Endothelial cell (in vitro differentiated cells): ENCODE measurements at places on chromosomes 2 and 18. TPM values are rescaled to one million over a fixed set of nuclear protein-coding genes. Genes with fewer than 3 reads are reported as not detected.
A peak's percentile ranks its signal among the peaks of the same experiment; 100 is the strongest.

The DSC3 gene
- 0.87 TPM for total RNA-seq

DNA sequence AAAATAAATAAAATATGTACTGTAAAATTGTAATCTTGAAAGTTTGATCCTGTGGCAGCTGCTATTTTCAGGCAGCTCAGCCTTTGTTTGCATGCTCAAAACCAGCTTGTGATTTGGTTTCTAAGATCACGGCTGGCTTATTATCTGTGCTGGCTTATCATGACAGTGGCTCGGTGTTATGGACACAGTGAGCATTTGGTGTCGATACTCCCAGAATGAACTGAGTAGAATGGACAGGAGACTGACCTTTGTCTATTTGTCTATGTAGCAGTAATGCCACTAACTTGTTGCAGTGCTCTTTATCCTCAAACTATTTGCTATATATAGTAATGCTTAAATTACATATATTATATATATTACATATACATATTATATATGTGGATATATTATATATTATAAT, 58.8 kb downstream of the NEDD4L start:
- no peak for DNase-seq
- no peaks in the 10 kb centered on the region for H3K36me3 ChIP-seq
- H3K27ac ChIP-seq, result no peak overlapping the region
- H3K27me3 ChIP-seq, result no peaks in the 10 kb centered on the region

DNA sequence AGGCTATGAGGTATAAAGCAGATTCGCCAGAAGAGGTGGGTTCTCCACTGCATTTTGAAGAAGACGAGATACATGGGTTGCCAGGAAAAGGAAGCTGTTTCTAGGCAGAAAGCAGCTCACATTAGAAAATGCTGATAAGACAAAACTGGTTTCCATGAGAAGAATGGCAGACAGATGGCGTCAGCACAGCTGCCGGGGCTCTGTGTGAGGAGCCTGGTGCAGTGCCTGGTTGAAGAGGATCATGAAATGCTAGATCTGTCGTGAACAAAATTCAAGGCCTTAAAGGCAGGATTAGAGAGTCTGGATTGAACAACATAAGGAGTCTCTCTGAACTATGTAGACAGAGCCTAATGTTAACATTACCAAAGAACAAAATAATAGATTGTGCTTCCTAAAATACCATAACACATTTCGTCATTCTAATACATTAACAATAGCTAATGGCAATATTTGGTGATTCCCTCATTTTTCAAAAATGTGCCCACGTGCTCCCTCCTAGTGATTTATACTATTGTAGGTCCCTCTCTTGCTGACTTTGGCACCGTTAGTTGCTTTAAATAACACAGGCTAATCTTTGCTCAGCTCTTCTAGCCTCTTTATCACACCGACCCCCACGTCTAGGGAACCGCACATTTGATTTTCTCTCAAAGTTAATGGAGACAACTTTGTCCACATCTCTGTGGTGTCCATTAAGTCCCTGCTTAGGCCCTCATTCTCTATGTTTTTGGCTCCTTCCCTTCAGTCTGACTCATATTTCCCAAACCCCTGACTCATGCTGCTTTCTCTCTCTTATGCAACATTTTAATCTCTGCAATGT, 38.2 kb downstream of the EFEMP1 start:
- peaks cover 2% of the 10 kb centered on the region for H3K27me3 ChIP-seq
- DNase-seq, result no peak
- peaks cover 4% of the 10 kb centered on the region for H3K4me1 ChIP-seq
- H3K36me3 ChIP-seq, result no peaks in the 10 kb centered on the region
- H3K27ac ChIP-seq, result no peak overlapping the region

DNA sequence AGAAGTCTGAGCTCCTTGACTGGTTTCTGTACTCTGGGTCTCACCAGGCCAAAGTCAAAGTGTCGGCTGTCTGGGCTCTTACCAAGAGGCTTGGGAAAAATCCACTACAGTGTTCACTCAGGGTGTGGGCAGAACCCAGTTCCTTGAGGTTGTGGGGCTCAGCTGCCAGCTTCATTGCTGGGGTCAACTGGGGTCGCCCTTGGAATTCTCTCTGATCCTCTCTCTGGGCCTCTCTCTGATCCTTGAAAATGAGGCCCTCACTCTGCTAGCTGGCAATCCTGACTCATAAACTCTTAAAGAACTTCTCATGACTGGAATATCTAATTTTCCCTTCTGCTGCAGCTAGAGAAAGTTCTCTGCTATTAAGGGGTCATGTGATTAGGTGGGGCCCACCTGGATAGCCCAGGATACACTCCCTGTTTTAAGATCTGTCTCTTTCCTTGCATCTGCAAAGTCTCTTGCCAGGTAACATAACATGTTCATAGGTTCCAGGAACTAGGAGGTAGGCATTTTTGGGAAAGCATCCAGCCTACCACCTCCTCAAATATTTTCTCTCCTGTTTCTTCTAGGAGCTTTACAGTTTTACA, 66.3 kb downstream of the SP110 start:
- H3K36me3 ChIP-seq, result peaks cover 3% of the 10 kb centered on the region
- H3K27ac ChIP-seq, result no peak overlapping the region
- DNase-seq, result no peak
- no peak overlapping the region for H3K4me3 ChIP-seq

The FLACC1 gene
- 1.1 TPM for total RNA-seq

The TCF7L1 gene
- 83.8 TPM for total RNA-seq

The UGT1A10 gene
- not detected for total RNA-seq

The CROCC2 gene
- not detected for total RNA-seq

The OTOS gene
- not detected for total RNA-seq

DNA sequence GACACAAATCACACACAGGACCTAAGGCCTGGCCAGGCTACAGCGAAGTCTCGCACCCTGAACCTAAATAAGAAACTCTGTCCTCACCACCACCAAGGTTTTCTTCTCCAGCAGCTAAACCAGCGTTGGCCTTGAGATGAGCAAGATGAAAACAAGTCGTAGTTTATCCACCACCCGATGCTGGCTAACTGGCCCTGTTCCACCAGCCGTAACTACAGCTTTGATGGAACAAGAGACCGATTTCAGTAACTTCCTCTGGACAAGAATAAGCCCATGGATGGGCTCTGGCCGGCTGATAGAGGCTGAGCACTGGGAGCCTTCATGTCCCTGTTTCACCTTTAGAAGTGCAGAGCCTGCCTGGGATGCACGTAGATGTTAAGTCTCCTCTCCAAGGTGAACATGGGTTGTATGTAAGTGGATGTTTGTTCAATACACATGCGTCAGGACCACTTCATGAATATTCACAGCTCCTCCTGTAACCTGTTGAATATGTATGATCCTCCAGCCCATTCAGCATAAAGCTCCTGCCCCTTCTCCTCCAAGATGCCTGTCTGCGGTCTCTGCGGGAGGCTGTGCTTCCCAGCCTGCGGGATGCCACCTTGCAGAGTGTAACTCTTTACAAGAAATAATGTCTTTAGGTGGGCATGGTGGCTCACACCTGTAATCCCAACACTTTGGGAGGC, 24.2 kb downstream of the ADI1 start:
- peaks cover 4% of the 10 kb centered on the region for H3K27me3 ChIP-seq
- no peak for DNase-seq
- peaks cover 6% of the 10 kb centered on the region for H3K36me3 ChIP-seq
- no peak overlapping the region for H3K4me3 ChIP-seq

DNA sequence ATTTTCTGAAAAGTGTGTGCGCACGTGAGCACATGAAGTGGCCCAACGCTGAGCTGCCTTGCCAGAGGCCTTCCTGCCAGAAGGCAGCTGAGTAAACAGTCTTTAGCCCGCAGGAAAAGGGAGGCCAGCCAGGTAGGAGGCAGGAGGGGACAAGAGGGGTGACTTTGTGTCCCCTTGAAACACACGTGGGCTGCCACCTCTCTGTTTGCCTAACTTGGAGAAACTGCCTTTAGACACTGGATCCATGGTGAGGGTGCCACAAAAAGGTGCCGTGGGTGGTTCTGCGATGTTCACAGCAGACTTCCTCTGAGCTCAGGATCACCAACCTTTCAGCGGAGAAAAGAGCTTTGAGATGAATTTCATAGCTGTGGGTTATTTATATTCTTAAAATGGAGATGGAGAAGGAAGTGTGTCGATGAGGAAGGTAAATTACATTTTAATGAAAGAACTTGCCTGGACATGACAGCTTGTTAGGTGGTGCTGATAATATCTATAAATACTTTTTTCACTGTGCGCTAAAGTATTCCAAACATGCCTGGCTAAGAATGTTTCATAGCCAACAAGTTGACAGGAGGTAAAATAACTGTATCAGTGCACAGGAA, 36.6 kb upstream of the ASB1 start:
- peak overlapping the region; percentile 70 for H3K27ac ChIP-seq
- peaks cover 10% of the 10 kb centered on the region for H3K4me1 ChIP-seq
- H3K36me3 ChIP-seq, result no peaks in the 10 kb centered on the region
- peak; percentile 35 for DNase-seq

The CRYGD gene
- not detected for total RNA-seq

The ACP1 gene
- 104 TPM for total RNA-seq

DNA sequence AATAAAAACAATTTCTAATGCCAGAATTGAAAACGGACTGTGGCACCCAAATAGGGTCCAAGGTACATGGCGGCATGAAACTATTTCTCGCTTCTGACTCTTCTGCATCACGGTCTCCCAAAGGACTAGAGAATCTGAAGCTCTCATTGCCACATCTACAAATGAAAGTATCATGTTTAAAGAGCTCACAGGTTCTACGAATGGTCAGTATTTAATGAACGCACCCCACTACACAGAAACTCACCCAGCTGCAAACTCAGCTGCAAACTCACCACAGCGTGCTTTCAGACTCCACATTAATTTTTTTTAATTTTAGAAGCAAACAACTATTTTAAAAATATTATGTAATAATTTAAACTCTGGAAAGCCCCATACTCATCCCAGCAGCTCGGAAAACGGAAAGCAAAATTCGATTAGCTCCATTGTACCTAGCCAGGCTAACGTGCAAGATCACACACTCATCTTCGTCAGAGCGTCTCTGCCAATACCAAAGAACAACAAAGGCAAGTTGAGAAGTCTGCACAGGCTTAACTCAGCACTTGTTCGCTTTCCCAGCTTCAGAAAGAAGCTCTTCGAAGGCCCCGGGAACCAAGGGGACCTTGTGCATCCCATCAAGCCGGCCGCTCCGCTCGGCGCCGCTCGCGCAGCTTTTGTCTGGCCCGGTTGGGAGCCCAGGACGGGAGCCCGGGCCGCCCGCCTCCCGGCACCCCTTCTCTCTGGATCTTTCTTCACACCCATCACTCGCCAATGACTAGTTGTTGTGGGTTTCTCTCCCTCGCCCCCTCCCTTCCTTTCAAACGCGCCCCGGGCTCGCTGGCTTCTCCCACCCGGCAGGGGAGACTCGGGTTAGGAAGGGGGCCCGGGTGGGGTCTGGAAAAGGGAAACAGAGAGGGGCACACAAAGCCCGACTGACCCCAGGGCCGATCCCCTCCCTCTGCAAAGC, 785 bp downstream of the CLASP1 start:
- DNase-seq, result peak; percentile 58
- H3K27ac ChIP-seq, result peak overlapping the region; percentile 79
- peak overlapping the region; percentile 95 for H3K4me3 ChIP-seq
- H3K36me3 ChIP-seq, result peaks cover 4% of the 10 kb centered on the region
- H3K27me3 ChIP-seq, result peaks cover 13% of the 10 kb centered on the region

- H3K36me3 ChIP-seq, result no peaks in the 10 kb centered on the region
- no peak overlapping the region for H3K4me3 ChIP-seq
- no peak for DNase-seq
- no peak overlapping the region for H3K27ac ChIP-seq
- H3K4me1 ChIP-seq, result peaks cover 2% of the 10 kb centered on the region
- no peaks in the 10 kb centered on the region for H3K27me3 ChIP-seq
Observed at GRCh38 chr2:40282428-40282827, 169.5 kb downstream of the SLC8A1 start.

DNA sequence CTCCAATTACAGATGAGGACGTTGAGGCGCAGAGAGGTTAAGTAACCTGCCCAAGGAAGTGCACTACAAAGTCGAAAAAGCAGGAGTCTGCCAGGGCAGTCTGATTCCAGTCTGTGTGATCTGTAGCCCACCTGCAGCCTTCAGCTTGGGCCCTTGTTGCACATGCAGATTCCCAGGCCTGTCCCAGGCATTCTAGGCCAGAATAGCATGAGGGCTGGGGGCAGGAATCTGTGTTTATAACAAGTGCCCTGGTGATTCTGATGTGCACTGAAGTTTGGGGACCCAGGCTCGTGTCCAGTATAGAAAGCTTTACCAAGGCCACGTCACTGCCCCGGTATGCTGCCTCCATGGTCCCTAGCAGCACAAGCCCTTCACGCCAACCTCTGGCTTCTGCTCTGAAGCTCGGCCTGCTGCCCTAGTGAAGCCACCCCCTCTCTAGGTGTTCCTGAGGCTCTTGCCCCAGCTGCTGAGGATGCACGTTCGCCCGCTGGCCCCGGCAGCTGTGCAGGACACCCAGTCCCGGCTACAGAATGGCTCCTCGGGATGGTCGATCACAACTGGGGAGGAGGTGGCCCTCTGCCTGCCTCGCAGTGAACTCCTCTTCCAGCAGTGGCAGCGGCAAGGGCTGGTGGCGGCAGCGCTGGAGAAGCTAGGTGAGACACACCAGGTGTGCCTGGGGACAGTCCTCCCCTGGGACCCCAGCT, 4.6 kb downstream of the CHRNG start:
- peaks cover 6% of the 10 kb centered on the region for H3K27me3 ChIP-seq
- no peaks in the 10 kb centered on the region for H3K4me1 ChIP-seq
- H3K36me3 ChIP-seq, result peaks cover 26% of the 10 kb centered on the region
- no peak for DNase-seq
- no peak overlapping the region for H3K4me3 ChIP-seq
- H3K27ac ChIP-seq, result no peak overlapping the region
